ENCODE measurements at places on chromosomes 3 and 15.

- DNase-seq = peak; percentile 40
These were observed 18.8 kb downstream of the PLA2G4F start for GRCh38 chr15:42137461-42138261.

GRCh38 chr15:25844981-25845680 is 18.0 kb downstream of the ATP10A start:
- DNase-seq = no peak

- peak; percentile 70 for DNase-seq
These were observed 42.8 kb upstream of the RAF1 start for GRCh38 chr3:12706504-12707253.

- no peak for DNase-seq
These were observed 317.7 kb downstream of the MECOM start for GRCh38 chr3:169345662-169346331.

DNA sequence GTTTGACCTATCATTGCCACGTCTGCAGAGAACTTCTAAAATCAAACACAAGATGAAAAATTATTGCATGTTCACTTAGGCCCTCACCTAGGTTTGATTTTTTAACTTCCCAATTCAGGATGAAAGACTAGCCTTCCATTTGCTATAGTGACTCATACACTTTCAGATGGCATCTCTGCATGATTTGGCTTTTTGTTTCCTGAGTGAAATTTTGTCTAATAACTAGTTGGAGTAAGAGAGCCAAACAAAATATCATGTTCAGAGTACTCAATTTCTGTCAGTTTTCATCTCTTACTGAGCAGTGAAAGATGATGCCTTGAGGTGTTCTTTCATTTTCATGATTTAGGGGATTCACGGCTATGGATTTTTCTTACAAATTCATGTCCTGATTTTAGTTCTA is 122.9 kb downstream of the NSUN3 start:
- DNase-seq = no peak

- DNase-seq = no peak
These were observed 267.1 kb upstream of the TPRG1 start for GRCh38 chr3:188904670-188905069.

GRCh38 chr3:144033240-144033589 is 61.6 kb downstream of the DIPK2A start:
- no peak for DNase-seq

GRCh38 chr3:113279686-113280085 is 68.3 kb downstream of the BOC start:
- no peak for DNase-seq

GRCh38 chr3:128383316-128384235 is 83.1 kb downstream of the DNAJB8 start:
- DNase-seq = no peak

GRCh38 chr3:149487598-149488197 is 13.2 kb downstream of the TM4SF4 start:
- peak; percentile 43 for DNase-seq

DNA sequence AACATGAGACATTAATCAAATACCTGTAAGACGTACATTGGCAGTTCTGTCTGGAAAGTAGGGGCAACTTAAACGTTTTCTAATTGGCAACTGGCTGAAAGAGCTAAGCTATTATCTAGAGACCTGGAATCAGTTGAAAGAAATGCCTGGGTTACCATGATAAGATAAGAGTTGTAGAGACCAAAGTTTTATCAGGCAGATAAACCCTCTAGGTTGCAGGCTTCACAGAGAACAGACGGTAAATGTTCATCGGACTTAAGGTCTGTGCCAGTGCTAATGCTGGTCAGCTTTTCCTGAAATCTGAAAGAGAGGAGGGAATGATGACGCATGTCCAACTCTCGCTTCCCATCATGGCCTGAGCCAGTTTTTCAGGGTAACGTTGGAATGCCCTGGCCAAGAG is 196.2 kb downstream of the ROBO2 start:
- no peak for DNase-seq

DNA sequence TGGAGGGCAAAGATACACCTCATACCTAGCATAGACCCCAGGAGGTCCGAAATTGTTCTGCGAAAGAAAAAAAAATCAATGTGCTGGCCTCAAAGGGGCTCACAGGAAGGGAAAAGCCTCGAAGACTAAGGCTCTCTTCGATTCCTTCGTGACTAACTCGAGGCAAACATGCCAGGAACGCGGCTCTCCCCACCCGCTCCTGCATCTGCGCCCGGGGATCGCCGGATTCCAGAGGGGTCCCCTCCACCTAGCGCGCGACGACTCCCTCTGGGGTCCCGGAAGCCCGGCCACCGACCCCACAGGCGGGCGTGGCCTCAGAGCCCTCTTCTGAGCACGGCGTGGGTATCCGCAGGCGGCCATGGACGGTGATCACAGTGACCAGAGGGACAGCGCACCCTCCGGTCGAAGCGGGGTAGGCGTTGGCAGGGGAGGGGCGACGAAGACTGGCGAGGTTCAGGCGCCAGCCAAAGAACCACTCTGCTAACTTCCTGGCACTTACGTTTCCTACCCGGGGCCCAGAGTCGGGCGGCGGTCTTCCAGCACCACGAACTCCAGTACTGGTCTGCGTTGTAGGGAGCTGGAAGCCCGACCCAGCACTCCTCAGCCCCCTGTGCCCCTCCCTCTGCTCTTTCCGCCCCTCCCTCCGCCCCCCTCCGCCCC is 515 bp upstream of the EIF3J start:
- DNase-seq = peak; percentile 79

GRCh38 chr15:73699249-73700040 is 15.3 kb downstream of the CD276 start:
- no peak for DNase-seq

DNA sequence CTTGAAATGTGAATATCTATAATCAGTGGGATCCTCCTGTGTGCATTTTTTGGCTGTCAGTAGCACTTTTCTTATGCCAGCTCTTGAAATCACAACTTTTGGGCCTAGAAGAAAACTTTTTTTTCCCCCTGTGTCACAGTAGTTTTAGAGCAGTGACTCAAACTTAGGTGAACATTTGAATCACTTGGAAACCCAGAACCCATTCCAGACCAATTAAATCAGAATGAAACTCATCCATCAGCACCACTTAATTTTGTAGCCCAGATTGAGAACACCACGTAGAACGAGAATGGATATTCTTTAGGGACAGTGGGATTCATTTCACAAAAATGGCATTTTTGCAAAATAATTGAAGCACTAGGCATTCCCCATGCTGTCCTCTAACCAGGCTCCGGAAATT is 224.8 kb upstream of the NANOGP8 start:
- DNase-seq = no peak

DNA sequence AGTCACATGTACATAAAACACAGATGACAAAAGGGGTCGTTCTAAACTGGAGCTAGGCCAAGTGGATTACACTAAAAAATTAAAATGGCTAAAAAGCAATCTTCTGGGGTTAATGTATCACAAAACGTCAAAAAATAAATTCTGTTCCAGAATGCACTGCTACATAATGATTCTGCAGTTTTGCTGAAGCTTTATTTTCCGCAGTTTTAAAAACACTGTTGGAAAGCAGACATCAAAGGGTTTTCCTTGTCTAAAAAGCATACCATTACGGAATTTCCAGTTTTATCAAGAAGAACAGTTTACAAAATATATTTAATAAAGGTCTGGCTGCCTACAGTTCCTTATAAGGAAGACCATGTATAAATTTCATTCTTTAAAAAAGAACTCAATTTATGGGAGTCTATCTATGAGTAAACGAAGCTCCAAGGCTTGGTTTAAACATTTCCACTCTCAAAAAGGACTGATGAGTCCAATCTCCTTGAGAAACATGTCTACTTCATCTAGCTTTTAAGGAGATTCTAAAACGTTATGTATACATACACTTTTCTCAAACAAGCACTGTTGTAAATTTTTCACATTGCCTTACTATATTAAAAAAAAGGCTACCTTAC is 1.3 kb downstream of the DMXL2 start:
- DNase-seq = no peak

GRCh38 chr3:22621205-22621809 is 581.8 kb upstream of the UBE2E2 start:
- no peak for DNase-seq

- DNase-seq = no peak
These were observed 74.7 kb upstream of the SOX2 start for GRCh38 chr3:181637056-181637455.

GRCh38 chr15:74261041-74261440 is 24.9 kb downstream of the CCDC33 start:
- DNase-seq = no peak

GRCh38 chr3:71902258-71903111 is 117.5 kb upstream of the PROK2 start:
- no peak for DNase-seq

DNA sequence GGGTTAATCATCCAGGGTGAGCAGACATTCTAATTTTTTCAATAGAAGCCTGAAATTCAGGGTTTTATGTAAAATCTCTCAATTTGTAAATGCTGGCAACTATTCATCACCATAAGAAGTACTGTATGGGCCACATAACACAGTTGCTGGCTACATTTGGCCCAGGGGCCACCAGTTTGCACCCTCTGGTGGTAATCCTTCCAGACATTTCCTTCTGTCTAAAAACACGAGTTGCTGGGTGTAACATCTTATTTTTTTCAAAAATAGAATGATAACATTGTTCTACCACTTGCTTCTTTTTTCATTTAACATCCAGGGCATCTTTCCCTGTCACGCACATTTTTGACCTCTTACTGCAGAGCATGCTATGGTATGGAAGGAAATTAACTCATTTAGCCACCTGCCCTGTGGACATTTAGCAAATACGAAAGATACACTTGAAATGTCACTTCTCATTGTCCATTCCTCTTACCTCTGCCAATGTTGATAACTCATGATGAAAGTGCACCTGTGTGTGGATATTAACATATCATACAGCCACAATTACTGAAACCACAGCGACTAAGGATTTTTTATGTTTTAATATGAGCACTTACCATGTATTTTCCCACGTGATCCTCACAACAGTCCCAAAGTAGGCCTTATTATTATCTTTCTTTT is 117.5 kb upstream of the ARHGEF3 start:
- DNase-seq = no peak

GRCh38 chr3:9552252-9552999 is 1.2 kb downstream of the LHFPL4 start:
- DNase-seq = peak; percentile 77

DNA sequence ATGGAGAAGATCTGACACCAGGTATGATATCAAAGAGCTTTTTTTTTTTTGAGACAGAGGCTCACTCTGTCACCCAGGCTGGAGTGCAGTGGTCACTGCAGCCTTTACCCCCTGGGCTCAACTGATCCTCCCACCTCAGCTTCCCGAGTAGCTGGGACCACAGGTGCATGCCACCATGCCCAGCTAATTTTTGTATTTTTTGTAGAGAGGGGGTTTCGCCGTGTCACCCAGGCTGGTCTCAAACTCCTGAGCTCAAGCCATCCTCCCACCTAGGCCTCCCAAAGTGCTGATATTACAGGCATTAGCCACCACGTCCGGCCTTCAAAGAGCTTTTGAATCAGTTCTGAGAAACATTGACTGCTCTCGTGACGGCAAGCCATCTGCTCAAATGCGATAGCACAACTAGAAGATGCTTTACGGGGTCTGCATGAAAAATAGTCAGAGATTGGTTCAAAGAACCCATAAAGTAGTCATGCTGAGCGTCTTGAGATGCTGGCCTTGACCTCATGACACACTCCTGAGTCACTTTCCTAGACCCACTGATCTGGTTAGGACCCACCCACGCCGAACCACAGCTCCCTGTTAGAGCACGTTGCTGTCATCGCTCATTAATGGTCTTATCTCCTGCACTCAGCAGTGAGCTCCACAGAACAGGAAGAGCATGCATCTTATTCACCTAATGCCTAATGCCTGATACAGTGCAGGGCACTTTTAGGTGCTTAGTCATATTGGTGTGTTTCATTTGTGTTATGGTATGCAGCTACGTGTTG is 57.0 kb upstream of the NR2F2 start:
- no peak for DNase-seq

DNA sequence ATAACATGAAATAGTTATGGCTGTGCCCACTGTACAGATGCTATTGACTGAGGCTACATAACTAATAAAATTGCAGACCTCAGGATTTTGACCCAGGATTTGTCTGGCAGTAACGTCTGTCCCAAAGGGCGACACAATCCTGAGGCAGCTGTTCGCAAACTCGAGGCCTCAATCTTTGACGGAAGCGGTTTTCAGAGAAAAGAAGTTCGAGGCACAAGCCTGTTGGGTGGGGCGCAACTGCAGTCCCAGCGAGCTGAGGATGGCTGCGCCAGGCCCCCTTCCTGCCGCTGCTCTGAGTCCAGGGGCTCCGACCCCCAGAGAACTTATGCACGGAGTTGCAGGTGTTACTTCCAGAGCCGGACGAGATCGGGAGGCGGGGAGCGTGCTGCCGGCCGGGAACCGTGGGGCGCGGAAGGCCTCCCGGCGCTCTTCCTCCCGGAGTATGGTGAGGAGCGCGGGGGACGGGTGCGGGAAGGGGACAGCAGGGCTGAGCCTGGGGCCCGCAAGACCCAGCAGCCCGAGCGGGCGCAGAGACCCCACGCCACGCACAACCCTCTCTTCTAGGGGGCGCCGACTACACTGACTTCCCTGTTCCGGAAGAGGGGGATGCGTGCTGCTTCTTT is at the start of gene PARP15:
Gene PARP15, plus strand, starts transcription at position 242 of the 623 bp plus-strand sequence. Its CDS starts 18 bp downstream, at position 260.
- DNase-seq = peak; percentile 12

DNA sequence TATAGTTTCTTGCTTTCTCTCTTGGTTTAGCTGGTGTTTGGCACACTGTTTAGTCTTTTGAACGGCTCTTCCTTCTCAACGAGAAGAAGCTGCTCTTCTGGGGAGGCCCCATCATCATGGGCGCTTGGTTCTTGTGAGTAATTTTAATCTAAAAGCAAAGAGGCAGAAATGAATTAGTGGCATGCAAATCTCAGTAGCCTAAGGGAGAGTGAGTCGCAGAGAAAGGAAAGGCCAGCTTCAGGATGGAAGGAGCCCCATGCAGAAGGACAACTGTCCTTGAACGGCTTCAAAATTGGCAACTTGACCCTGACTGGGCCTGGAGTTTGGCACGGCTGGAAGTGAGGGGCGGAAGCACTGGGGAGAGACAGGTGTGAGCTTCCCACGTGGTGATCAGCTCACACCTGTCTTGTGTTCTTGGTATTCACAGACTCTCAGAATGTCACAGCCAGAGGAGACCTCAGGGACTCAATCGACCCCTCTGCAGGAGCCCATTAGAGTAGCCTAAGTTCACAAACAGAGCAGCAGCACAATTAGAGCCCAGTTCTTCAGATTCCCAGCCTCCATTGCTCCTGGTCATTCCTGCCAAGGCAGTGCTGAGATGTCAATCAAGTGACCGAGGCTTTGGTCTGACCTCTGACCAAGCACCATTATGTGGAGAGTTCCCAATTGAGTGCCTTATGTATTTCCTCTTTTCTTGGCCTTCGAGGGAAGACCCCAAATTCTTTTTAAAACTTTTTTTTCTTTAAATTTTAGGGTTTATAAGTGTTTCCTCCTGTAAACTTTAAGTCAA is 41.3 kb upstream of the ETV5 start:
- no peak for DNase-seq

- no peak for DNase-seq
These were observed 696.3 kb upstream of the UBE2E2 start for GRCh38 chr3:22506871-22507270.

GRCh38 chr15:62348118-62348517 is 183.0 kb upstream of the C2CD4B start:
- no peak for DNase-seq

- no peak for DNase-seq
These were observed 29.1 kb upstream of the VIPR1 start for GRCh38 chr3:42473083-42473932.

Measured in endothelial cell (in vitro differentiated cells).